ENCODE measurements at places on chromosomes 11 and 22.

DNA sequence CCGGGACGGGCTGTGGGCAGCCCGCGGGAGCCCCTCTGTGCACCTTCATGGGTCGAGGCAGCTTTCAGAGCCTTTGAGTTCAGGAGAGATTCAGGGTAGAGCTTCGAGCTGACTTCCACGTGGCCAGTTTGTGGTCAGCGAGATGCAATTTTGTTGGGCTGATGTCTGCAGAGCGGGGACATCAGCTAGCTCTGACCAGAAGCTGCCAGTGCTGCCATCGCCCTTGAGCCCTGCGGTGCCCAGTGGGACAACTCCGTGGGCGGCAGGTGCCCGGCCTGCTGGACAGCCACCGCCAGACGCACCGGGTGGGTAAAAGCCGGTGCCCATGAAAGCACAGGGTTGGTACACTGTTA is 719 bp downstream of the TALDO1 start:
- no peak for DNase-seq

DNA sequence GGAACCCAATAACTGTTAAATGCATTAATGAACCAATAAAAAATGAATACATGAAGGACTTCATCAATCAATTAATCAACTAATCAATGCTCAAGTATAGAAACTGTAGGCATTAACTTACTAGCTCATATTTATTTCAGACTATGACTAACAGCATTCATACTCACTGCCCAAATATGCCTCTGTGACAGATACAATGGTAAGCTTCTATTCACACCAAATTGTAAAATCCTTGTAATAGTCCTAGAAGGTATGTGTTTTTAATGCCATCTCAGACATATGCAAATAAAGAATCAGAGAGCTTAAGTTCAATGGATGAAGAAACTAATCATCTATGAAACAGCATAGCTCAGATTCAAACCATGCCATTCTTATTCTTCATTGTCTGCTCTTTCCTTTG is 1253.6 kb upstream of the TENM4 start:
- DNase-seq = no peak

- no peak for DNase-seq
These were observed 74.3 kb downstream of the C11orf65 start for GRCh38 chr11:108393046-108393445.

DNA sequence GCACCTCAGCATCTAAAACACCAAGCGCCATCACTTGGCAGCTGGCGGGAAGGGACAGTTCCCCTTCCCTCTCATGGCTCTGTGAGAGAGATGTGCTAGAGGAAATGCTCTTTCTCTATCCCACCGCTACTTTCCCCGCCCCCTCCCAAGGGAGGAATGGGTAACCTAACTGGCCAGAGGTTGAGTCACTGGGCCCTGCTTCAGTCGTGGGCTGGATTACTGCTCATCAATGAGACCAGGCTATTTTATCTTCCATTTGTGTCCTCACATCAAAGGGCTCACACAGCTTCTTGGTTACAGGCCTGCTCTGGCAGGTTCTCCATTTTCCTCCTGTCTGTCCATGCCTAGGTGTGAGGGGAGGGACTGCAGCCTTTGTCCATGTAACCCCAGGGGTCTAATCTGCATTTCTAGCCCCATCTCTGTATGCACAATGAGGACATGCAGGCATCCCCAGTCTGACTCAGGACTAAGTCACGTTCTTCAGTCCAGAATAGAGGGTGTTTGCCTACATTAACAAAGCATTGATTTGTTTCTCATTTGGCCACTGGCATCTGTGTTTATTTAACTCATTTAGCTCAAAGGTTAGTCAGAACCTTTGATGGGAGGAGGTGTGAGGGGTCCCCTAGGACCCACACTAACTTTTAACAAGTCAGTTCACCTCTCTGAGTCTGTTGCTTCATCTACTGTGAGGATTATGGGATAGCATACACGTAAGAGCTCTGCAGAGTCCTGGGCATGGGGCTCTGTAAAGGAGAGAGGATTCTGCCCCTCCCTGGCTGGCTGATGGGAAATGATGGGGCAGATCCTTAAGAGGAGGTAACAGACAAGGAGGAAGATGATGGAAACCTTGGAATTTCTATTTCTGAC is 99.1 kb downstream of the XRRA1 start:
- DNase-seq = no peak

- DNase-seq = no peak
These were observed 84.2 kb downstream of the CELSR1 start for GRCh38 chr22:46453006-46453828.

- DNase-seq = no peak
These were observed 25.4 kb downstream of the TPBGL start for GRCh38 chr11:75265851-75266531.

GRCh38 chr22:30014244-30014643 is 66.0 kb upstream of the HORMAD2 start:
- no peak for DNase-seq

DNA sequence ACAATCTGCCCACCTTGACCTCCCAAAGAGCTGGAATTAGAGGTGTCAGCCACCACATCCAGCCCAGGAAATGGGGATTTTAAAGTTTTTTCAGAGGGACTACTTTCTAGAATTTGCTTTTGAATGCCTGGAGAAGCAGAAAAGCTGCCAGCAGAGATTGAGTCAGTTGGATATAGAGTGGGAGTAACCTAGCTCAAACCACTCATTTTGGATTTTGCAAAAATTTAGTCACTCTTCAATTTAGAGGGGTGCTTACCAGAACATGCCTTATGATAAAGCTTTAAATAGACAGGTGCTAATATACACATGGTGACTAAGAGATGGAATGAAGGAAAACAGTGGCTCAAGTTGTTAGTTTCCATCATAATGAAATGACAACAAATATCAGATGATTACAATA is 26.5 kb upstream of the PSMA1 start:
- DNase-seq = no peak

- no peak for DNase-seq
These were observed 9.5 kb upstream of the DENND5A start for GRCh38 chr11:9274499-9275258.

DNA sequence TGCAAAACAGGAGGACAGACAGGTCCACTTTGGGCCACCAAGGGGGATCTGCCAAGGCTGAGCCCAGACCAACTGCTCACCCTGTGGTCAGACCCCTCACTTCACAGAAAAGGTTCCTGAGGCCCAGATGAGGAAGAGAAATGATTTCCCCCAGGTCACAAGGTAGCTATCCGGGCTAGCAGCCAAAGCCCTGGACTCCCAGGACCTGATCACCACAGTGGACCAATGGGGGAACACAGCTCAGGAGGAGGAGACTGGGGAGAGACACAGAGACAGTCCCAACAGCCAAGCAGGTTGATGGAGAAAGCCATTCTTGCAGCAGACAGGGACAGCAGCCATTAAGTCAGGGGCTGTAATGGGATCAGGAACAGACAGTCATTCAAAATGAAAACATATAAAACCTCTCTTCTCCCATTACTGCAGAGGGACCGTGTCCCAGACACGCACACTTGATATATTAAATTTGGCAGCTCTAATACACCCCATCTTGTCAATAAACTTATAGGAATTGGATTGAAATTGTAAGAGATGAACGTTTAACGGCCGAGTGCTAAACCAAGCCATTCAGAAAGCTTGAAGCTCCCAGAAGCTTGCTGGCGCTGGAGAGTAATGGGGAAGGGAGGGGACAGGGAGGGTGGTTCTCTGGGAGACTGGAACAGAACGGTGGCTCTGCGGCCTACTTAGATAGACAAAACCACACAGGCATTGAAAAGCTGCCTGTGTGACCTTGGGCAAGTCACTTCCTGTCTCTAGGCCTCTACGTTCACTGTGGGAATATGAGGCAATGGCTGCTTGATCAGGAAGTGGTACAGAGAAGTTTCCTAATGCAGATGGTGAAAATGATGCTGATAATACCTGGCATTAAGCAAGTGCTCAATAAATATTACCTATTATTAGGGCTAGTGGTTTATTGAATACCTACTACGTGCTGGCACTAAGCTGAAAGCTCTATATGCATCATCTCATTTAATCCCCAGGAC is 16.0 kb downstream of the ZMAT5 start:
- no peak for DNase-seq

DNA sequence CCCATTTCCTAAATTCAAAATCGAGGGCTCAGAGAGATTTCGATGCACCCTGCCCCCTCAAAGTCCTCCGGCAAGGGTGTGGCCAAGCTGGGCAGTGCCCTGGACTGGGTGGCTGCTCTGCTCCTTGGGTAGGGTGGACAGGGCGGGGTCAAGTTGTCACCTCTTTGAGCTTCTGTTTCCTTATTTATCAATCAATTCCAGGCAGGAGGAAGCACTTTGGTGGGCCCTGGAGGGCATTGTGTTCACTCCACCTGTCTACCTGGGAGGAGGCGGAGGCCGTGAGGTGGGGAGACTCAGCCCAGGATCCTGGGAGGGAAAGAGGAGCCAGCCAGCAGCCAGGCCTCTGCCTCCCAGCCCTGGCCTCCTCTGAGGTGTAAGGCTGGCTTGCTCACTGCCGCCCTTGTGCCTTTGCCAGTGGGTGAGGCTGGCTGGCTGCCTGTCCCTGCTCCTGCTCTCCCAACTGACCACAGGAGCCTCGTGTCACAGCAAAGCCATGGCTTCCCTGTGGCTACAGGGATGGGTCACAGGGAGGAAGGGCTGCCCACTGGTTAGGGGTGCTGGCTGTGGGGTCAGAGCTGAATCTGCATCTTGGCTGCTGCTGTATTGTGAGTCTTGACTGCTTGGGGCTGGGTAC is 25.5 kb upstream of the SHISAL1 start:
- DNase-seq = no peak

DNA sequence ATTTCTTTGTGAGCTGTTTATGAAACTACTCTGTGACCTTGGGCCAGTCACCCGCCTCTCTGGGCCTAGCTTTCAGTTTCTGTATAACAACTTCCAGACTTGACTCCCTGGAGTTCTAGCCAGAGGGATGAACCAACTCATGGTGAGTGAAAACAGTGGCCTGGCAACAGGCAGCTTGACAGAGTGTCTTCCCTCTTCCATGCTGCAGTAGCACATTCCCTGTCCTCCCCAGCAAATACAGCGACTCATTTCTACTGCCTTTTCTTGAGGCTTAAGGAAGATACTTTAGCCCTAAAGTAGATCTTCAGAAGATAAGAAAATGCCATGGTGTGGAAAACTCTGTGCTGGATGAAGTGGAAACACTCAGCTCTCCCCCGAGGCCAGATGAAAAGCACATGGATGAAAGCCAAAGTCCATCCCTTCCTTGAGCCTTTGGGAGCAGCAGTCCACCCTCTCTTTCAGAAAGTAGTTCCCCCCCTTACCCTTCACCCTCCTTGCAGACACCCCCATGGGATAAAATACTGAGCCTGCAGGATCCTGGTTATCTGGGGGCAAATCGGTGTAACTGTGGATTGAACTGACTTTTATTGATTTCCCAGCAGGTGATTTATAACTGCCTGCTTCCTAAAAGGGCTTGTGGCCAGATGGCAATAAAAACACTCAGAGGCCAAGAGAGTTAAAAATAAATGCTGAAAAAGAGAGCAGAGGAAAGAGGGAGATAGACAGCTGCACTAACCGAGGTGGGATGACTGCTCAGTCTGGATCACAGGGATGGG is 24.1 kb downstream of the IRAG1 start:
- DNase-seq = peak; percentile 92

DNA sequence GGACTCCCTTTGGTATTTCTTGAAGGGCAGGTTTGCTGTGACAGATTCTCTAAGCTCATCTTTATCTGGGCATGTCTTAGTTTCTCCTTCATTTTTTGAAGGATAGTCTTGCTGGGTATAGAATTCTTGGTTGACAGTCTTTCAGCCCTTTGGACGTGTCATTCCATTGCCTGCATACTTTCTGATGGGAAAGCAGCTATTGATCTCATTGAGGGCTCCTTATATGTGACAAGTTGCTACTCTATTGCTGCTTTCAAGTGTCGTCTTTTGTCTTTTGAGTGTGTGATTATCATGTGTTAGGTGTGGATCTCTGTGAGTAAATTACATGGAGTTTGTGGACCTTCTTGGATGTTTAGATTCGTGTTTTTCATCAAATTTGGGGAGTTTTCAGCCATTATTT is 21.9 kb downstream of the IGHMBP2 start:
- no peak for DNase-seq

- peak; percentile 22 for DNase-seq
These were observed 579.7 kb upstream of the CCDC90B start for GRCh38 chr11:83865636-83866461.

DNA sequence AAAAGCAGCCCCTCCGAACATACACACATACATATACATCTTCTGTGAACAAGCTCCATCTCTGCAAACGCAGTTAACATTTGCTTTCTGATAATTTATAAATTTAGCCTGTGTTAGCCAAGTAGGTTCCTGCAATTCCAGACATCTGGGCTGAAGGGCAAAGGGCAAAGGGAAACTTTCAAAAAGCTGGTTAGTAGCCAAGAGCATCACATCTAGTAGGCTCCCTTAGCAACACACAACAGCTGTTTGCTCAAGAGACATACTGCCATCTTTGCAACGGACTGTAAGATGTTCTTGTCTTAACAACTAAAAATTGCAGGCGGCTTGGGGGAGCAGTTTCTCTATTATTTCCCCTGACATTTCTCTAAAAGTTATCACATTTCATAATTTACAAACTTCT is 134.9 kb downstream of the RBFOX2 start:
- no peak for DNase-seq

- no peak for DNase-seq
These were observed 4.8 kb upstream of the LSP1 start for GRCh38 chr11:1847926-1848639.

DNA sequence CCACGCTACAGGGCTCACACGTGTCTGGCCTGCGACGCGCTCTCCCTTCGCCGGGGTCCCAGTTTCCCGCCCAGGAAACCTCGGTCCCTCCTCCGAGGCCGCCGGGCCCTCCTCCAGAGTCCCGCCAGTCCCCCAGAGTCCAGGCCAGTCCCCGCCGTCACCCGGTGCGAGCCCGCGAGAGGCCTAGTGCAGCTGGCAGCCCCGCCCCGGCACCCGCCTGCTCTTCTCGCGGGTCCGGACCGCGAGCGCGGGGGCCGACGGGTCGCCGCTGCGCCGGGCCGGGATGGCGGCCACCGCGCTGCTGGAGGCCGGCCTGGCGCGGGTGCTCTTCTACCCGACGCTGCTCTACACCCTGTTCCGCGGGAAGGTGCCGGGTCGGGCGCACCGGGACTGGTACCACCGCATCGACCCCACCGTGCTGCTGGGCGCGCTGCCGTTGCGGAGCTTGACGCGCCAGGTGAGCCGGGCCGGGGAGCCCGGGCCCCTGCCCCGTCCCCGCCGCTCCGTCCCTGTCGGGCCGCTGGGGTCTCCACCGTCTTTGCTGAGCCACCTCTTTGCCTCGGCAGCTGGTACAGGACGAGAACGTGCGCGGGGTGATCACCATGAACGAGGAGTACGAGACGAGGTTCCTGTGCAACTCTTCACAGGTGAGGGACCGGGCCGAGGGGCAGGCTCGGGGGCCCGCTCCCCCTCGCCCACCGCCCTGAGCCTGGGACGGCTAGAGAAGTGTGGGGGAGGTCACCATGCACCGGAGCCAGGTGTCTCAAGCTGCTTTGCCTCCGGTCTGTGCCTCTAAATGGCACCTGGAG is at the start of gene PTPMT1:
Gene PTPMT1, plus strand, starts transcription at position 260 of the 809 bp plus-strand sequence. Its CDS starts 24 bp downstream, at position 284.
- peak; percentile 59 for DNase-seq

DNA sequence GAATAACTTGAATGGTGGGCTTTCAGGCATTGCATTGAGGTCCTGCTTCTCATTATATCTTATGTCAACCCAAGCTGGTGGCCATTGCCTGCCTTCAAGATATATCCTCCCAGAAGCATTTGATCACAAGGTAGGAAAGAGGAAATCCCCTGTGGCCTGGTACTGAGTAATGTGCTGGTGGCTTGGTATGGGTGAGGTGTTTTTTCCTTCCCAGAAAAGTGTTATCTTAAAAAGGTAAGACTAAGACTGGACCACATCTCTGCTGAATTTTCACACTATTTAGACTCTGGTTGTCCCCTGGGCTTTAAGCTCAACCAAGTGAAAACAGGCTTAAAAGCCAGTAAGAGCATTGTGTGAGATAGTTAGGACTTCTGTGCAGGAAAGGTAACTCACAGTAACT is 3.7 kb downstream of the INSC start:
- no peak for DNase-seq

- DNase-seq = no peak
These were observed 95.0 kb downstream of the PDHX start for GRCh38 chr11:35011389-35011788.

Measured in SK-N-DZ (cell line).